ENCODE measurements at places on chromosomes 2 and 18. TPM values are rescaled to one million over a fixed set of nuclear protein-coding genes. Genes with fewer than 3 reads are reported as not detected.
A peak's percentile ranks its signal among the peaks of the same experiment; 100 is the strongest.

DNA sequence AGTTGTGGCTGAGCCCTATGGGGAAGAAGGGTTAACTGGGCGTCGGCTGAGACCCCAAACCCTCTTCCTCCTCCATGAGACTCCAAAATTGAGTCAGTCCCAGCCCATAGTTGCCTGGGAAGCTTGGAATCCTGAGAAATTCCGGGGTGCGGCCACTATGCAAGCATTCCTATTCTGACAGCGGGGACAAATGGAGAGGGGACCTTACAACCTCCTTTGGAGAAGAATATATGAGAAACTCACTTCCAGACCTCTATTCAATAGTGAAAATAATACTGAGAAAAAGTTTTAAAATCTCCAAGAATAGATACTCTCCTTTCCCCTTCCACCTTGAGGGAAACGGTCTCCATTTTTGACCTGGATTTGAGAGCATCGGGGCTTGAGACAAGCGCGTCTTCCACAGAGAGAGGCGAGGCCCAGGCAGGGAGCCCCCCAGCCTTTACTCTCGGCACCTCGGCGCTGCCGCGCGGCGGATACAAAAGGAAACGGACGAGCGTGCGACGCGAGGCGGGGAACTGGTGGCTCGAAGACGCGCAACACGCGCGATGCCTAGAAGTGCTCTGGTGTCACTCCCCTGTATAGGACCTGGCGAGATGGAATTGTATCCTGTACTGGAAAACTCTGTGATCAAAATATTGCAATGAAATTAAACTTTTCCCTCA is 11.1 kb downstream of the NR4A2 start:
- DNase-seq: peak; percentile 42
- H3K4me1 ChIP-seq: no peaks in the 10 kb centered on the region
- 0 out of 2 replicates have a peak, but pooled peaks cover 7% of the 10 kb centered on the region for H3K36me3 ChIP-seq
- no peak overlapping the region for H3K27ac ChIP-seq
- peak overlapping the region; percentile 68 for H3K4me3 ChIP-seq
- peaks cover 27% of the 10 kb centered on the region for H3K27me3 ChIP-seq

Gene CCDC195
- total RNA-seq: not detected

Gene RGPD3
- total RNA-seq: 0.13 TPM

DNA sequence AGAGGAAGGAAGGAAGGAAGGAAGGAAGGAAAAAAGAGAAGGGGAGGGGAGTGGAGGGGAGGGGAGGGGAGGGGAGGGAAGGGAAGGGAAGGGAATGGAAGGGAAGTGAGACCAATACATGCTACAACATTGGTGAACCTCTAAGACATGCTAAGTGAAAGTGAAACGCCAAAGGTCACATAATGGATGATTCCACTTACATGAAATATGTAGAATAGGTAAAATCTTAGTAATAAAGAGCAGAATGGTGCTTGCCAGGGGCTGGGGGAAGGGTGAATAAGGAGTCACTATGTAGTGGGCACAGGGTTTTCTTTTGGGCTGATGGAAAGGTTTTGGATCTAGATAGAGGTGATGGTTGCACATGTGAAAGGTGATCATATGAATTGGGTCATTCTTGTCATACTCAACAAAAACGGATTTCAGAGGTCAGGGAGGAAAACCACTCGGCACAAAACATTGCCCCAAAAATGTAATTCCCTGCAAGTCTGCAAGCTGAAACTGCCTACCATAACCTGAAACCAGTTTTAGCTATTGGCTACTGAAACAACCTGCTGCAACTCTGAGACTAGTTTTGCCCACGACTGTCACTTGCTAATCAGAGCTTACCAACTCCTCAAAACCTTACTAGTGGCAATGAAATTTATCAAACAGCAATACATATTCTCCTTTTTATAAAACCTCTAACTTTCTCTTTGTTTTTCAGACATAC is 59.2 kb downstream of the CCDC141 start:
- H3K36me3 ChIP-seq: no peaks in the 10 kb centered on the region
- H3K4me3 ChIP-seq: no peak overlapping the region
- DNase-seq: no peak
- no peak overlapping the region for H3K27ac ChIP-seq

Gene STON1
- total RNA-seq: 4.9 TPM

DNA sequence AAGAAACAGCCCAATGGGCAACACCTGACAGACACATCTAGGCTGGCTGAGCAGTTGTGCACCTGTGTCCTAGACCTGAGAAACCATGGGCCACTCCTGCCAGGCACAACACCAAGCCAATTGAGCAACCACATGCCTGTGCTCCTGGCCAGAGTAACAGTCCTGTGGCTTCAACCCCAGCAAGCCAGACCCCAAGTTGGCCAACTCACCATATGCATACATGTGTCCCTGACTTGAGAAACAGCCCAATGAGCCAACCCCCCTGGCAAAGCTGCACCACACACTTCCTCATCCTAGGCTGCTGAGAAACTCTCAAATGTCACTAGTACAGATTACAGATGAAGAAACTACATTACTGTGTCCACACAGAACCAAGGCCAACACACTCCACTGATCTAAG is 36.6 kb downstream of the USP34 start:
- no peak overlapping the region for H3K27ac ChIP-seq
- no peaks in the 10 kb centered on the region for H3K36me3 ChIP-seq
- DNase-seq: no peak

DNA sequence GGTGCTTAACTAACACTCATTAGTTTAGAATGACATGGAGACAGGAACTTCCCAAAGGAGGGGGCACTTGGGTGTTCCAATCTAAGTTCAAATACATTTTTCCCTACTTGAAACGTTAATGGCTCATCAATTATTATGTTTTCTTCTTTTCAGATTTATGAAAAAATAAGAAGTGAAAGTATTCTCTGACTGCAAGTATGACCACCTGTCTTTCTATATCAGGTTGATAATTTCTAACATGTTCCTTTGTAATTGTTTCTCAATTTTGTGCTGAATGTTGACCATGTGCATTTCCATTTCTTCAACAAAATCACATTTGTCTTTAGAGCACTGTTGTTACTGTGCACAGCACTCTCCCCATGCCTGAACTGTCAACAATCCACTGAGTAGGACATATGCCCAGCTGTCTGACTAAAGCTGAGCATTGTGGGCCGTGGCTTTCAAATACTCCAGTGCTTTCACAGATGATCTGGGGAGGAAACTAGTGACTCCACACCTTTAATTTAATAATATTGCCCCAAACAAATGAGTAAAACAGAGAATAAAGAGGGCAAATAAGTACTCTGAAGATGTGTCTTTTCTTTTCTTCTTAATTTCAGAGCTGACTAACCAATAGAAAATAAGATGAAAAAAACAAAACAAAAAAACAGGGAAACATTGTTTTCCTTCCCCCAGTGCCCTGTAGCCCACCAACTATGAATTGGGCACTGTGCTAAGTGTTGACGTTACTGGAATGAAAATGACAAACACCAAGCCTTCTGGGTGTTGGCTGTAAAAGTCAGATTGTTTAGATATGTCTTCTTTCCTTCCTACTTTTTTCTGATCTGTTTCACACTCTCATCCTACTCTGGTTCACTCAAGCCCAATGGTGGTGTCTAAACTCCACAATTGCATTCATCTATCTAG is 16.0 kb downstream of the LANCL1 start:
- no peaks in the 10 kb centered on the region for H3K27me3 ChIP-seq
- H3K27ac ChIP-seq: no peak overlapping the region
- DNase-seq: no peak
- no peak overlapping the region for H3K4me3 ChIP-seq

DNA sequence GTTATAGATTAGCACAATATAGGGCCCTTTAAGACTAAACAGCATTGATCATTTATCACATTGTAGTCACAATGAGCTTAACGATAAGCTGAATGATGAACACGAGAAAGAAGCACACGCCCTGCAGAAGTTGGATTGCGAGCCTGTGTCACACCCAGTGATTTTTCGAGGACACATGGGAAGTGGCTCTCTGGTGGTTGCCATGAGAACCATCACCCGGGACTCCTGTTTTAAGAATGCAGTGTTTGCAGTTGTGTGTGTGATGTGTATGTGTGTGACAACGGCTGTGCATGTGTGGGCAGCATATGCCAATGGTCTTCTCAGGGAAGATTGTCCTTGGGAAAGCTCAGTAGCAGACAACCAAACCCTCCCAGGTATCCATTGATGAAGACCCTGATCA is 69.2 kb downstream of the PDCL3 start:
- no peak overlapping the region for H3K4me3 ChIP-seq
- no peaks in the 10 kb centered on the region for H3K36me3 ChIP-seq
- no peaks in the 10 kb centered on the region for H3K4me1 ChIP-seq

DNA sequence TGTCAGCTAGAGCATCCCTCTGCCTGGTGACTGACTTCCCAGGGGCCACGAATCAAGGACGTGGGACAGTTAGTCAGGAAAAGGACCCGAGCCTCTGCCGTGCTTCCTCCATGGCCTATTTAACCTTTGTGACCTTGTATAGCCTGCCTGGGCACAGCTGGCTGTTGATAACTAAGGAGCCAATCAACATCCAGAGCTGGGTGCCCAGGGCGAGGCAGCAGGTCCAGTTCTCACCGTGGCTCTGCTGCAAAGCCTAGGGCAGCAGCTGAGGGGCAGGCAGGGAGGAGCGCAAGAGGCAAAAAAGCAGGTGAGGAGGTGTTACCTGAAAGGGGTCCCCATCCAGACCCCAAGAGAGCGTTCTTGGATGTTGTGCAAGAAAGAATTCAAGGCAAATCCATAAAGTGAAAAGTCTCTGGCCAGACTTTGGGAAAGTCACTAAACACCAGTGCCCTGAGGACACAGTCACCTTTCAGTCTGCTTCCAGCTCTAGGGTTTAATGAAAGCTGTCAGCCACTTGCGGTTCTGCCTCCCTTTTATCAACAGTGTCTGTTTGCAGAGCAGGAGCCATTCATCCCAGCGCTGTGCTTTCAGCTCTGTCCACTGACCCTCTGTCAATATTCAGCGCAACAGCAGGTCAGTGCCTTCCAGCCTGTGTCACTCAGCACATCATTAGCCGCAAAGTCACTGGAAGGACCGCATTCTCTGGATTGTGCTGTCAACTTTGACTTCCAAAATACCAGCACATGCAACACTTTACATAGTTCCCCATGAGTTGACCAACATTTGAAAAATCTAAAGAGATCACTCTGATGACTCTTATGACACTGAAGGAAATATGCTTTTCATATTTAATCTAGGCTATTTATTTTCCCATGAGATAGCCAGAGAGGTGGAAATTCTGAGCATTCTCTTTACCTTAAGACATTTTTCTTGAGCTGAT is 38.6 kb upstream of the ASAP2 start:
- H3K4me1 ChIP-seq: peaks cover 11% of the 10 kb centered on the region
- no peaks in the 10 kb centered on the region for H3K36me3 ChIP-seq
- H3K27ac ChIP-seq: no peak overlapping the region
- no peak overlapping the region for H3K4me3 ChIP-seq

Gene DNER
- 0.65 TPM for total RNA-seq

GRCh38 chr2:209368406-209368805 is 55.4 kb upstream of the MAP2 start:
- H3K27me3 ChIP-seq: no peaks in the 10 kb centered on the region
- DNase-seq: no peak
- H3K4me3 ChIP-seq: peak overlapping the region; percentile 29

- H3K27me3 ChIP-seq: no peaks in the 10 kb centered on the region
- no peak for DNase-seq
- no peak overlapping the region for H3K4me3 ChIP-seq
- H3K27ac ChIP-seq: no peak overlapping the region
- no peaks in the 10 kb centered on the region for H3K36me3 ChIP-seq
Observed at GRCh38 chr2:208545403-208546042, 138.9 kb downstream of the PTH2R start.

Gene SCYGR7
- not detected for total RNA-seq

DNA sequence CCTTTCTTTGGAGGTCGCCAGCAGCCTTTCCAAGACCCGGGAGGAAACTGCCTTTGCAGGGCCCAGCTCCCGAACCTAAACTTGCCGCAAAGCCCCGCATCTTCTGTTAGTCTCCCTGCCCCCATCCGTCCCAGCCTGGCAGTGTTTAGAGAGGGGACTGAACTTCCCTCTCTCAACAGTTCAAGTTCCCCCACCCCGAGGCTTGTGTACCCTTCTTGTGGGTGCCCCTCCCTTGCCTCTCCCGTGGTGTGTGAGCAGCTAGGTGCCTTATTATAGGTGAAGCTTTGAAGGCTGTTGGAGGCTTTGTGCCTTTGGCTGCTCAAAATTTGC is 1.4 kb downstream of the LBH start:
- DNase-seq: no peak
- H3K4me1 ChIP-seq: peaks cover 33% of the 10 kb centered on the region
- no peaks in the 10 kb centered on the region for H3K27me3 ChIP-seq
- peaks cover 16% of the 10 kb centered on the region for H3K36me3 ChIP-seq
- H3K27ac ChIP-seq: peak overlapping the region; percentile 81

Data from GM23248 (cell line).